ENCODE measurements at places on chromosomes 5 and 9. TPM values are rescaled to one million over a fixed set of nuclear protein-coding genes. Genes with fewer than 3 reads are reported as not detected.

SLC4A9 gene
- not detected for total RNA-seq

LCN15 gene
- not detected for total RNA-seq

NAIP gene
- 0.89 TPM for total RNA-seq

CCNJL gene
- total RNA-seq: not detected

OR13C4 gene
- total RNA-seq: not detected

ZDHHC21 gene
- total RNA-seq: 2.0 TPM

SURF1 gene
- 52.1 TPM for total RNA-seq

C9orf152 gene
- not detected for total RNA-seq

LCP2 gene
- total RNA-seq: not detected

CAMK2A gene
- total RNA-seq: 0.29 TPM

C5orf47 gene
- not detected for total RNA-seq

PCDHA3 gene
- 0.58 TPM for total RNA-seq

ANKRD18B gene
- total RNA-seq: 0.71 TPM

LCN10 gene
- not detected for total RNA-seq

CDH12 gene
- total RNA-seq: not detected

LCN12 gene
- total RNA-seq: not detected

TTC33 gene
- total RNA-seq: 8.6 TPM

MLANA gene
- total RNA-seq: not detected

CCDC180 gene
- total RNA-seq: 0.29 TPM

RHOBTB3 gene
- total RNA-seq: 151 TPM

CFAP77 gene
- total RNA-seq: not detected

SV2C gene
- total RNA-seq: not detected

SHISAL2B gene
- total RNA-seq: not detected

CBY3 gene
- not detected for total RNA-seq

SH3GL2 gene
- total RNA-seq: not detected

PRDM9 gene
- not detected for total RNA-seq

TBCA gene
- total RNA-seq: 165 TPM

PCDHGA2 gene
- 1.4 TPM for total RNA-seq

SEC16A gene
- total RNA-seq: 40.9 TPM

UGT3A1 gene
- total RNA-seq: not detected

C9orf153 gene
- total RNA-seq: not detected

PTGR1 gene
- total RNA-seq: 114 TPM

TBC1D13 gene
- total RNA-seq: 13.6 TPM

GALNT12 gene
- total RNA-seq: 8.0 TPM

PRSS3 gene
- 50.3 TPM for total RNA-seq

CCNO gene
- not detected for total RNA-seq

ERAP2 gene
- total RNA-seq: 8.0 TPM

FBN2 gene
- total RNA-seq: 63.1 TPM

POC5 gene
- total RNA-seq: 7.8 TPM

ANKRD18A gene
- total RNA-seq: not detected

RNF44 gene
- 1.4 TPM for total RNA-seq

AP3S1 gene
- 345 TPM for total RNA-seq

SHLD3 gene
- 1.2 TPM for total RNA-seq

CATSPER3 gene
- total RNA-seq: under 0.01 TPM

NFIB gene
- total RNA-seq: 5.8 TPM
